ENCODE measurements at places on chromosomes 13 and 19.

DNA sequence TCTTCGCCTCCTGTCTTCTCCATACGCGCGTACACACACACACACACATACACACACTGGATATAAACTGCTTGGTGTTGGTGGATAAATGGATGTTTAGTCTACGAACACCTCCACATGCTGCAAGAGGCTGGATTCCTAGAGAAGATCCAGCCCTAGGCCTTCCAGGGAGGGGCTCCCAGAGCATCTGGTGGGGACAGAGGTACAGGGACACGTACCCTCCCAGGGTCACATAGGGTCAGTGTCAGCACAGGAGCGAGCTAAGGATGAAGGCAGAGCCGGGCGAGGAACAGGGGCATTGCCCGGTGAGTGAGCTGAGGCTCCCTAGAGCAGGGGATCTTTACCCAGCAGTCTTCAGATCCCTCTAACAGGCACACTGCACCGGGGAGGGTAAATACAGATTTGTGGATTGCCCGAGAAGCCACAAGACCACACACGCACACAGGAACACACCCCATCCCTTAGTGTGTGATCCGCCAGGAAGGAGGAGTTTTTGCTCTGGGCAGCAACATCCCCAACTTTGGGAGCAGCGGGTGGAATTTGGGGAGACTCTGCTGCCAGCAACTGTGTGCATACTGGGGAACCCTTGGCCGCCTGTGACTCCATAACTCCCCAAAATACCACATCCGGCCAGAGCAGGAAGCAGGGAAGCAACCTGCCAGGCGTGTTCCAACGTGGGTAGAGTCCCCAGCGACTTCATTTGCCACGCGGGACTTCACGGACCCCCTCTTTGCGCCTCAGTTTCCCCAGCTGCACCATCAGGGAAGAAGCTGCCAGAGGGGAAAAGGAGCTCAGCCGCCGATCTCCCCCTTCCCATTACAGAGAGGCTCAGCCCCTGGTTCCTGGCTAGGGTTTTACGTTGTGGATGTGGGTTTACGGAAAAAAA, 5.8 kb upstream of the TLE2 start:
- DNase-seq: peak; percentile 6

DNA sequence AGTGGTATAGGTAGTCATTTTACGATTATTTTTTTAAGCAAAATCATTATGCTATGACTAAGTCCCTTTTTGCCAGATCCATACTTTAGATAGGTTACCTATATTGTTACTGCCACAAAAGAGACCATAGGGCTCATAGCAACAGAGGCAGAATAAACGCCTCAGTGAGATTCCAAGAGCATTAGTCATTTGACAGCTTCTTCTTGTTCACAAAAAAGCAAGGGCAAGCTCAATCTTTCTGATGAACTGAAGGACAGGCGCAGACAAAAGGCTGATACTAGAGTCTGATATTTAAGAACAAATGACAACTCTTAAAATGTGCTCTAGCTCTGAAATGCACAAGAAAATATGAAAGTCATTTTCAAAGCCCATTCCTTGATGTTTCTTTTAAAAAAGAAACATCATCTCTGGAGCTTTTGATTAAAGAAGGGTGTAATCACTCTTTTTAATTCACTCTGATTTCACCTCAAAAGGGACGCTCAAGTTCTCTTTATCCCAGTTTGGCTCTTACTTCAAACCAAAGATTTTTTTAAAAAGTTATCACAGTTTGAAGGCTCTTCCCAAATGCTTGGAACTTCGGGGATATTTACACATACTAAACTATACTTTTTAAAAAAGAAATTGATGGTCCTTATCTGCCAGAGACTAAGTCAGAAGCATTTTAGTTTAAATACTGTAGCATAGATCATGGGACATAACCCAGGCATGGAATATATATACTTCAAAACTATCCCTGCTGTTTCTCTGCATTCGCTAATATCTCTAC, 187.2 kb downstream of the EFNB2 start:
- peak; percentile 78 for DNase-seq

DNA sequence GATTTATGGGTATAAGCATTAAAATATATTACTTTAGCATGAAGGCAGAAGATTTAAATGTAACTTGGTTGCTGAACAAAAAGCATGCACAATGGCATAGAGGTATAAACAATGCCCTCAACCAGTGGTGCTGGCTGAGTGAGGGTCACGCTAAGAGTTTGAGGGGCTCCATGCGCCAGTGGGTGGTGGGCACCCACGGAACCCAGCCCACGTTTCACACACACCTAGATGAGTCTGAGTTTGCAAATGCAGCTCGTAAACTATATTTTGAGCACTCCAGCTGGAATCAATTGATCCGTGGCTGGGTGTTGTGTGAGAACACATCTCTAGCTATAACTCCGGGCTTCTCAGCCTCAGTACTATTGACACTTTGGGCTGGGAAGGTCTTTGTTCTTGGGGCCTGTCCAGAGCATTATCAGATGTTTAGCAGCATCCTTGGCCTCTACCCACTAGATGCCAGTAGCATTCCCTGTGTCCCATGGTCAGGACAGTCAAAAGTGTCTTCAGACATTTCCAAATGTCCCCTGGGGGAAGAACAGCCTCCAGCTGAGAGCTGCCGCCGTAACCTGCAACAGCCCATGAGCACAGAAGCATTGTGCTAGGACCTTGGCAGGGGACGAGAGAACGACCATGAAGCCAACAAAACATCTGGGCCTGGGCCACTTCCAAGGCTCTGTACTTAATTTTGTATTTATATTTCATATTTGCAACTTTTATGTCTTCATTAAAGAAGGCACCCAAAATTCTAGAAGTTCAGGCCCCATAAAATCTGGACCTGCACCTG, 108.1 kb upstream of the SOX1 start:
- DNase-seq: no peak

GRCh38 chr19:13796301-13797057, 1.2 kb downstream of the ZSWIM4 start:
- DNase-seq: peak; percentile 94

GRCh38 chr19:54160182-54160811, 776 bp upstream of the LENG1 start:
- no peak for DNase-seq

DNA sequence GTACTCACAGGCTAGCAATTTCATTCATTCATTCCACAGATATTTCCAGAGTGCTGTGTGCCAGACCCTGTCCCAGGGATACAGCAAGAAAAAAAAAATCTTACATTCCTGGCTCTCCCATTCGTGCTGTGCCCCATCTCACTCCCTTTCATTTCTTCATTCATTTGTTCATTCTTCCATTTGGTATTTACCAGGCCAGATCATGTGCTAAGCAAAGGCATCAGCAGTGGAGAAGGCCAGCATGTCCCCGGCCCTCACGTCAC, 2.3 kb downstream of the MAP3K10 start:
- no peak for DNase-seq

- DNase-seq: no peak
Measured at GRCh38 chr13:51942189-51942588, 69.1 kb downstream of the ATP7B start.

DNA sequence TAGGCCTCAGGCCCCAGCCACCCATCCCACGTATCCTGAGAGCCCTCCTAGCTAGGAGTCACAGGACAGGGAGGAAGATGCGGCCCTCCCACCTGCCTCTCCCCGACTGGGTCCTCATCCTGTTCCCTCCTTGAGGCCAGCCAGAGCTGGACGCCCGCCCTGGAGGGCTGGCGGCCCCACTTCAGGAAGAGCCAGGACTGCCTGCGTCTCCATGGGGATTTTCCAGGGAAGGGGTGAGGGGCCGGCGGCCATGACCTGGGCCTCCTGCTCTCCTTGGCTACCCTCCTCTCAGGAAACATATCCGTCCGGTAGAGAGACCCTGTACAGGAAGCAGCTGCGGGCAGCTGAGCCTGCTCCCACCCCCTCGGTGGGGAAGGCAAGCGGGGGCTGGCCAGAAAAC, 11.3 kb upstream of the PRKD2 start:
- DNase-seq: no peak

- no peak for DNase-seq
Measured at GRCh38 chr19:28544451-28545261, 668.3 kb downstream of the UQCRFS1 start.

- DNase-seq: no peak
Measured at GRCh38 chr19:55188625-55189024, 8.5 kb upstream of the SYT5 start.

DNA sequence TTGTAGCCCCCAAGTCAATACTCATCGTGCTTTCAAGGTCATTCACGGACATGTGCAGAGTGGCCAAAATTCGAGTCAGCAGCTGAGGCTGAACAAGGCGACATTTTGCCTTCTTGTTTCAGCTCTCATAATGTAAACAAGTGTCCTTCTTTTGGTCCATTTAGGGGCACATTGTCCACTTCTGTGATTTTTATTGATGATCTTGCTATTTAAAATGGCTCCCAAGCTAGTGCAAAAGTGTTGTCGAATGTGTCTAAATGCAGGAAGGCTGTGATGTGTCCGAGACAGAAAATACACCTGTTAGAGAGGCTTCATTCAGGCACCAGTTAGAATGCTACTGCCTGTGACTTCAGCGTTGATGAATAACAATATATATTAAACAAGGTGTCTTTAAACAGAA, 405.9 kb downstream of the IRS2 start:
- no peak for DNase-seq

- DNase-seq: no peak
Measured at GRCh38 chr13:45587897-45588296, 27.6 kb downstream of the ERICH6B start.

DNA sequence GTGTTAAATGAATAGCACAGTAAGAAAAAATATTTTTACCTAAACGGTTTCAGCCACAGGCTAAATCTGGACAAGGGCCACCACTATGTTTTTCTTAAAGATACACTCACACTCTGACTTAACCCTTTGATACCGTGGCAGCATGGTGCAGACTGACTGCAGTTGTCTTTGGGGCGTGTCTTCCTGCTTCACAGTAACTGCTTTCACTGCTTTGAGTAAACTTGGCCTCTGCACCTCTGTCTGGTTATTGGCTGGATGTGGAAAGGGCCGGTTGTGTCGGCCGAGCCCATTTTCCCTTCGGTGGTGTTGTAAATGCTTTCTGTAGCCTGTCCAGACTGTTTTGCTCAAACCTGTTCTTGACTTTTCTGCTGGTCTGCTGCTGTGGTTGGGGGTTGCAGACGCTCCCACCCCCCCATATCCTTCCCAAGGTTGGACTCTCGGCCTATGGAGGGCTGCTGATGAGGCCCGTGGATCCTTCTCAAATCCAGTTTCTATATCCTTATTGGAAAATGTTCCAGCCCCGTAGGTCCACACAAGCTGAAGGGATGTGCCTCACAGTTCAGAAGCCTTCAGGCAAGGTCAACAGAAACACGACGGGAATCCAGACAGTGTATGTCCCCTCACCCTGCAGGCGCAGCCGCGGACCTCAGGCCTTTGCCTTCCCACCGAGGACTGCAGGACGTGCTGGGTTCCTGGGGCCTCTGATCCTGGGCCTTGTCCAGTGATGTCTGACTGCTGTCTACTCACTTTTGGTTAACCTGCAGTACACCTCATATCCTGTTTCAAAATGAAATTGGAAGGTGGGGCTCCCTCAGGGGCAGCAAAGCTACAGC, 90.2 kb upstream of the RNF113B start:
- peak; percentile 63 for DNase-seq

GRCh38 chr13:98528663-98529064, 48.2 kb downstream of the STK24 start:
- DNase-seq: no peak

DNA sequence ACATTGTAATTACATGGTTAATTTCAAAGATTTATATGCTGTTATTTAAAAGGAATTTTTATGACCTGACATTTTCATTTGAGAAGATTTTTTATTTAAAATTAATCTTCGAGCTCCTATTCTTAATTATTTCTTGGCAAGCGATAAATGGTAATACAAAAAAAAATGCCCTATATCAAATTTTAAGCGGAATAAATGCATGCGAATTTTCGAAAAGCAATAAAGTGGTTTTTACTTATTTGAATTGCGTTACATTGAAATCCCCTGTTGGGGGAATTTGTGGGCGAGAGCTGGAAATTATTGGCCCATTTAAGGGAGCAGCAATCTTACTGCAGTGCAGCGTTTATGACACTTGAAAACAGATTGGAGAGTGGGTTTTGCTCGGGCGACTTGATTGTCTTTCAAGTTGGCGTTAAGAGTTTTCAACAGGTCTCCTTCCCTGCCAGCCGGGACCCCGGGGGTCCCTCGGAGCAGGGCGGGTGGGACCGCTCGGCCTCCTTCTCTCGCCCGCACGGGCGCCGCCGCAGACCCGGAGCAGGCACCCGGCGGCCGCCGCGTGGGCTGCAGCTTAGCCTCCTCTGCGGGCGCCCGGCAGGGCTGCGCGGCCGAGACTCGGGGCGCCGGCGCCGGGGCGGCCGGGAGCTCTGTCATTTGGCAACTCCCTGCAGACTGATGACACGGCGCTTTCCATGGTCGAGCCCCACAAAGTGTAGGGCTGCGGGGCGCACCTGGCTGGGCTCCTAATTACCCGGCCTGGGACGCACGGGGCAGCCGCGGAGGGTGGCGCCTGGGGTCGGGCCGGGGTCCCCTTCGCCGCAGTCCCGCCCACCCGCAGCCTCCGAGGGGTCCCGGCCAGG, 255.1 kb upstream of the SOX21 start:
- no peak for DNase-seq
